ENCODE measurements at places on chromosomes 5 and 9.

DNA sequence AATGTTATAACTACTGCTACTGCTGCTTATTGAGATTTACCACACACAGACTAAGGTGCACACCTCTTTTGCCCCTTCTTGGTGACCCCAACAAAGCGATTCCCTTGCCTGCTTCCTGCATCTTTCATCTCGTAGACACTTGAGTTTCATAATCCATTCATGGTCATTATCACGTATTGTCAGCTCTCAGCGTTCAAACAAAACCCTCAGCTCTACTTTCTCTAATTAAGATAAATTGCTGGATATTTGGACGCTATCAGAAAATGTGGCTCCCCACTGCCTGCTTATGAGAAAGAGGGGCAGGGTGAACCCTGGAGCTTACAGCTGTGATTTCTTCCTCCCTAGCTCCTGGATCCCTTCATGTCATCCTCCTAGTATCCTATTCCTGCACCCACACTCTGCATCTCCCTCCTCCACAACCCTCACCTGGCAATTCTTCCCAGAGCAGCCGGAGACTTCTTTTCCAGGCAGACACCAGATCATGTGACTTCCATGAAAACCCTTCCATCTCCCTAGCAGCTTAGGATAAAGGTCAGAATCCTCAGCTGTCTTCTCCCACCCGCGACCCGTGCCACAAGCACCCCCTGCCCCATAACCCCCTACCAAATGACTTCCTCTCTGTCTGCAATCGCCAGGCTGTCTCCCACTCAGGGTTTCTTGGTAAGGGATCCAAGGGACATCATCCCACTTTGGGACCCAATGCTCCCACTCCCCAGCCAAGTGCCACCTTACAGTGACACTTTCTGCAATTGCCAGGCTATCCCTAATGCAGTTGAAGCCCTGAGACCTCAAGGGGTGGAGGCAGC, 146.5 kb downstream of the NSG2 start:
- DNase-seq = no peak

GRCh38 chr9:33791117-33791516, 4.2 kb upstream of the PRSS3 start:
- no peak for DNase-seq

GRCh38 chr9:73095425-73095824, 56.2 kb upstream of the ANXA1 start:
- DNase-seq = no peak

- DNase-seq = no peak
Observed at GRCh38 chr5:21661184-21661583, 1192.0 kb downstream of the CDH12 start.
